Fibroblast of skin of right quadriceps (primary cell): ENCODE measurements at places on chromosomes 16 and 17.

DNA sequence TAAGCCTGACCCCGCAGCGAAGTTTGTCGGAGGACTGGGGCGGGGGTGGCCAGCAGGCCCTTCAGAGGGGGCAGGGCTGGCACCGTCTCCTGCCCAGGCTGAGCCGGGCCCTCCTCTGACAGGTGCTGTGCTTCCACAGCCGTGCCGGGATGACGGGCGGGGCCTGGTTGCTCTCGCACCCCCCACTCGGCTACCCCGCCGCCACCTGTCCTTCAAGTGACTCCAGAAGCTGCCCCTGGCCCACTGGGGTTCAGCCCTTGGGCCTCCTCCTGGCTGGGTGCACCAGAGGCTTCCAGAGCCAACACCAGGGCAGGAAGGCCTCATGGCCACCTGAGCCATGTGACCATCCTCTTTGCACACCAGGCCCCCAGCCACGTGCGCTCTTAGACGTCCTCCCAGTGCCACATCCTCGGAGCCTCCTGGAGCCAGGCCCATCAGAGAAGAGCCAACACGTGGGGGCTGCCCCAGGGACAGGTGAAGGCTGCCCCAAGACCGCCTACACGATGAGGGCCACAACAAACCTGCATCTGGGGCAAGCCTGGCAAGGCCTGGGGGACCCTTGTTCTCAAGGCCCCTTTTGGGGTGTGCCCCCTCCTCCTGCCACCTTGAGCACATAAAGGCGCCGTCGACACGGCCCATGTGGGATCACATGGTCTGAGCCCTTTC, 7.2 kb downstream of the PDIA2 start:
- DNase-seq, result no peak

DNA sequence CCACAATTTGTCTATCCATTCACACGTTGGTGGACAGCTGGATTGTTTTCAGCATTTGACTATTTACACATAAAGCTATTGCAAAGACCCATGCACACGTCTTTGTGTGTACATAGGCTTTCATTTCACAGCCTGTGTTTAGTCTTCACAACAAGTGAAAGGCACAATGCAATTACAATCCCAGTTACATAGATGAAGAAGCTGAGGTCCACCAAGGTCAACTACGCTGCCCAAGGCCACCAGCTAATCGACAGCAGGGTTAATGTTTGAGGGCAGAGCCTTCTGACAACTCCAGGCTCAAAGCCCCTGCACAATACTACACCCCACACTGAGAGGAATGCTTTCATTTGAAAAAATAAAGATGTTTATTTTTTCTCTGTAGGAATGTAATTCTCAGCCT, 93.6 kb upstream of the CDH13 start:
- no peak for DNase-seq

DNA sequence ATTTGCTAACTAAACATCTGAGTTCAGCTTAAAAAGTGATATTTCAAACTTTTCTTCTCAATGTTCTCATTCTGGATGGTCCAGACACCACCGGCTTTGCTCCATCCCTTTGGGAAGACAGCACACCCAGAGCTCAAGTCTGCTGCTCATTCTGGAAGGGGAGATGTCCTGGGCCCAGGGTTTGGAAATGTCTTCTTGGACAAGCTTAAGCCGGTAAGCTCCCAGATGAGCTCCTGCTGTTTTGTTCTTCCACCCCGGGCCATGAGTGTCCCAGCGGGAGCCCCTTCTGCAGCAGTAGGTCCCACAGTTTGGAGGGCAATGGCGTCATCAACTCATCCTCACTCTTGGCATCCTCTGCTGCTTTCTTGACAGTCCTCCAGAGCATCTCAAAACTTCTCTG, 105.2 kb downstream of the TMEM100 start:
- DNase-seq, result no peak

- no peak for DNase-seq
These were observed 1.8 kb downstream of the TSPOAP1 start for GRCh38 chr17:58326609-58327362.

- no peak for DNase-seq
These were observed 149.7 kb downstream of the SNX29 start for GRCh38 chr16:12126091-12126806.

DNA sequence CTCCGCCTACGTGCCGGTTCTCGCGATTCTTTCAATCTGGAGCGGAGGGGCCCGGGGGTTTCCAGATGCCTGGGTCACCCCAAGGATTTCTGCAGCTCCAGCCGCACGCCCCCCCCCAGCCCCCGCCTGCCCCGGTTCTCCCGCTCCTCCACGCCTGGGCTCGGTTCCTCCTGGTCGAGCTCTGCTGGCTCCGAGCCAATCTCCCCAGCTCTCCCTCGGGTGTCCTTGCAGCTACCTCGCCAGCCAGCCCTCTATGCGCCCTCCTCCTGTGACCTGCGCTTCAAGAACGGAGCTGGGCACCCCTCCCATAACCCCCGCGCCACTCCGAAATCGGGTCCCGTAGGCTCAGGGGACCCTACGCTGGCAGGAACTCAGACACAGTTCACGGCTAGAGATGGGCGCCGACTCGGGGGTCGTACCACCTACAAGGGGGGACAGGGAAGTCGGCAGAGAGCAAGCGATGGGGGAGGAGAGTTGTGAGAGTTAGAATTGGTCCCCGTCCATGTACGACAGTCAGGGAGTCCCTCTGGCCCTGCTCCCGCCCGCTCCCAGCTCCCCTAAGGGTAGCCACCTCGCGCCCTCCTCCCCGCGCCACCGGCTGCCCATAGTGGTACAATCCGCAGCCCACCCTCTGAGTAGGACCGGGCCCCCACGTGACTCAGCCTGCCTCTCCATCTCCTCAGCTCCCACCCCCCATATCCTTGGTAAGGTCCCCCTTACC, 961 bp downstream of the FGF11 start:
- DNase-seq, result no peak

- no peak for DNase-seq
These were observed 459.7 kb downstream of the SOX9 start for GRCh38 chr17:72580321-72581127.

DNA sequence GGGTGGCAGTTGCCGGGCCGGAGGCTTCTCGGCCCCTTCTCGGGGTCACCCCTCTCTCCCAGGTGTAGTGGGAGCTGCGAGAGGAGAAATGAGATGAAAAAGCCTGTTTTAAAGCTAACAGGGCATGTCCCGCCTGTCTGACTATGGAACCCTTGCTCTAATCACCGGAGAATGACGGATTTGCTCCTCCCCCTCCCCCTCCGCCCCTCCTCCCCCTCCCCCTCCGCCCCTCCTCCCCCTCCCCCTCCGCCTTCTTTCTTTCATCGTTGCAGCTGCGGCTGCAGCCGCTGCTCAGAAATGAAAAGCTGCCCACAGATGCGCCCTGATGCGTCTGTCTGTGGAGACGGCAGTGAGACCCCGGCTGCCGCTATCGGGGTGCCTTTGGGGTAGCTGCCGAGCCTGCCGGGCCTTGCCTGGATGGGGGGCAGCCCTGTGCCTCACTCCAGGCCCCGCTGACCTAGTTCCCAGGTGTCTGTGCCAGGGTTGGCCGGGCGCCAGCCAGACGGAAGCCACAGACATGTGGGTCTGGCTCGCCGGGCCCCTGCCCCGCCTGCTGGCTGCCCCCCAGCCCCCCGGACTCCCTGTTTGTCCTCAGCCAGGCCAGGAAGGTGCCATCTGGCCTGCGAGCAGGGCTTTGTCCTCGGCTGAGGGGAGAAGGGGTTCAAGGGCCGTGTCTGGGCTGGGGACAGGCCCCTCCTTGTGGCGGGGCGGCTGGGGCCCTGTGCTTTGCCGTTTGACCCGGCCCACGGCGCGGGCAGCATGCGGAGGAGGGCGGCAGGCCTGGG, 37.7 kb downstream of the GINS2 start:
- peak; percentile 44 for DNase-seq

- DNase-seq, result no peak
These were observed 55.6 kb upstream of the CIBAR2 start for GRCh38 chr16:85167589-85168537.

DNA sequence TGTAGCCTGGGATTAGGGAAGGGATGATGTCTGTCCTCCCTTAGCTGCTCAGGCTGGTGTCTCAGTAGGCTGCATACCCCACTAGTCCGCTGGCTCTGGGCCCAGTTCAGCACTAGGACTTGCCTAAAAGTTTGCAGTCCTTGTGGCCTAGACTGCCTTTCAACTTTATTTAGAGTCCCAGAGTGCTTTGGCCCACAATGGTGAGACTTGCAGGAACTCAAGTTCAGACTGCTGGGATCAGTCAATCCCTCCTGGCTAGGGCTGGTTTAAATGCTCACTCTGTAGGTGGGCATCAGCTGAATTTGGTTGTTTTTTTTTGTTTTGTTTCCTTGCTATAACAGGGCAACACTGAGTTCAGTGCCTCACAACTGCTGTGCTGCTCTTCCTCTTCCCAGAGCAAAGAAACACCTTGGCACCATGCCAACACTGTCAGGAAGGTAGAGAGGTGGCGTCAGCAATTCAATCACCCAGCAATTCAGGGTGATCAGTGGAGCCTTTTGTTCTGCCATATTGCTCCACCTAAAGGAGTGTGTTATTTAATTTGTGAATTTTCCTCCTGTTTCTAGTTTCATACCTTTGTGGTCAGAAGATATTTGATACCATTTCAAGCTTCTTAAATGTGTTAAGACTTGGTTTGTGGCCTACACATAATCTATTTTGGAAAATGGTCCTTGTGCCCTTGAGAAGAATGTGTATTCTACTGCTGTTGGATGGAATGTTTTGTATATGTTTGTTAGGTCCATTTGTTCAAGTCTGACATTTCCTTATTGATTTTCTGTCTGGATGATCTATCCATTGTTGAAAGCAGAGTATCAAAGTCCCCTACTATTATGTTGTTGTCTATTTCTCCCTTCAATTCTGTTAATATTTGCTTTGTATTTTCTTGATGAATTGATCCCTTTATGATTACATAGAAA, 284.0 kb upstream of the PMFBP1 start:
- no peak for DNase-seq

DNA sequence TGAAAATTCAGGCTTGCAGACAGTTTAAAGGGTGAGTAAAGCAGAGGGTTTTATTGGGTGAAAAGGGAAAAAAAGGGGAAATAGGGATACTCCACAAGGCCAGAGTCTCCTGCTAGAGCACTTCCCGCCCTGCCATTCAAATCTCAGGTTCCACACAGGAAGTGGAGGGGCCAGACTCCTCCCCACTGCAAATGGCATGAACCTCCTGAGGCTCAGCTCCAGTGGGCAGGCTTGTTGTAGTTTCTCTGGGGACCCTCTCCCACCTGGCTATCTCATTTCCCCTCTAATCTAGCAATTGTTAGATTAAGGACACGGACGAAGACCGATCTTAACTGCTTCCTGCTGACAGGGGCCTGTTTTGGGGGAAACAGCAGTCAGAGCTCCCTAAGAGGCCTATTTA, 43.4 kb downstream of the TAOK1 start:
- DNase-seq, result no peak

DNA sequence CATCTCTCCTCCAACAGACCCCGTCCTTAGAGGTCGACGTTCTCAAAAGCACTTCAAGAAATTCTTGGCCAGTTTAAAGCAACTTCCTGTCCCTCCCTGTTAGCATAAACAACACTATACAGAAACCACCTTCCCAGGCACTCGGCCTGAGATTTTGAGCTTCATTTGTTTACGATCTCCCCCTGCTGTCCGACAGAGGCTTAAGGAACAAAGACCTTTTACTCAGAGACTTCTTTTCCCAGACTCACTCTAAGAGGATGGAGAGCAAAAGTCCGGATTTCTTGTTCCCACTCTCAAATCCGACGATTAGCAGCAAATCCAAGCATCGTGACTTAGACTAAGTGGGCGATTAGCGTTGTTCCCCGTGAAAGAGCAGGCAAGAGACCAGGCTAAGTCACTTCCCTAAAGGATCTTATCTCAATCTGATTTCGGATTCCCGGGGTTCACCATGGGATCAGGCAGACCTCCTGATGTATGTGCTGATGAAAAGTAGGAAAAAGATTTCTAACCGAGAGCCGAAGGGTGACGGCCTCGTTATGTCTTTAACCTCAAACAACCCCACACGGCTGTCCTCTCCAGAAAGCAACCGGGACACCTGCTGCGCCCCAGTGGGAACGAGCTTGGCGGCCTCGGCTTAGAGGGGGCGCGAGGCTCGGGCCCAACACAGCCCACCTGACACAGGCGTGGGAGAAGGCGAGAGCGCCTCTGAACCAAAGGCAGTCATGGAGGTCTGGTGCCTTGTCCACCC, 598 bp downstream of the INPP5K start:
- peak; percentile 82 for DNase-seq

- no peak for DNase-seq
These were observed 9.5 kb downstream of the SLC6A4 start for GRCh38 chr17:30225919-30226553.

DNA sequence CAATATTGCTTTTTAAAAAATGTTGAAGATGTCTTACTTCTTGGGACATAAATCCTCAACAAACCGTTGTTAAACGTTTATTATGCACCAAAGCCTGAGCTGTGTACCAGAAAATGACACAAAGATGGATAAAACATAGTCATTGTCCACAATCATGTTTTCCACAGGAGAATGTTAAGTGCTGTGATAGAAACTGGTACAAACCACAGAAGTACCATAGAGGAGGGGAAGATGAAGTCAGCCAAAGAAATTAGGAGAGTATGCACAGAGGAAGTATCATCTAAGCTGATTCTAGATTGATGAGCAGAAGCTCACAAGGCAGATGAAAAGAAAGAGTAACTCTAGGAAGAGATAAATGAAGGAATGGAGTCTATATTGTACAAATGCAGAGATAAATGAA, 142.6 kb upstream of the HLF start:
- DNase-seq, result no peak

GRCh38 chr17:1762901-1763898, 1.3 kb downstream of the SERPINF1 start:
- DNase-seq, result peak; percentile 89

GRCh38 chr16:21103941-21104860, 46.4 kb downstream of the DNAH3 start:
- DNase-seq, result peak; percentile 75

DNA sequence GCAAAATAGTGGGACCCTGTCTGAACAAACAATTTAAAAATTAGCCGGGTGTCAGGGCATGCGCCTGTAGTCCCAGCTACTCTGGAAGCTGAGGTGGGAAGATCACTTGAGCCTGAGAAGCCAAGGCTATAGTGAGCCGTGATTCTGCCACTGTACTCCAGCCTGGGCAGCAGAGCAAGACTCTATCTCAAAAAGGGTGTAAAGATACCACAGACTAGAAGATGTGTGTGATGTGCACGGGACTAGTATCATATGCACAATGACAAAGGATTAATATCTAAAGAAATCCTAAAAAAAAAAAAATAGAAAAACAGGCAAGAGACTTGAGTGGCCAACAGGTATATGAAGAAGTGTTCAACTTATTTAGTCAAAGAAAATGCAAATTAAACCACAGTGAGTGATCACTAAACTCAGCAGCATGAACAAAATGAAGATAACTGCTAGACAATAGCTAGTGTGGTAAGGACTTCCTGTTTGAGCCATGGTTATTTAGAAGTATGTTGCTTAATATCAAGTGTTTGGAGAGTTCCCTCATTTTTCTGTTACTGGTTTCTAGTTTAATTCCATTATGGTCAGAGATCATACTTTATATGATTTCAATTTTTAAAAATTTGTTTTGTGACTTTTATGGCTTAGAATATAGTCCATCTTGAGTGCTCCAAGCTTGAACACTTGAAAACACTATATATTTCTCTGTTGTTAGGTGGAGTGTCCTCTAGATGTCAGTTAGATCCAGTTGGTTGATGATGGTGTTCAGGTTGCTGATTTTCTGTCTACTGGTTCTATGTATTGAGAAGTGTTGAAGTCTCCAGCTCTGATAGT, 14.7 kb upstream of the SLX4 start:
- DNase-seq, result no peak
